ENCODE measurements at places on chromosomes 2 and 18.
A peak's percentile ranks its signal among the peaks of the same experiment; 100 is the strongest.

DNA sequence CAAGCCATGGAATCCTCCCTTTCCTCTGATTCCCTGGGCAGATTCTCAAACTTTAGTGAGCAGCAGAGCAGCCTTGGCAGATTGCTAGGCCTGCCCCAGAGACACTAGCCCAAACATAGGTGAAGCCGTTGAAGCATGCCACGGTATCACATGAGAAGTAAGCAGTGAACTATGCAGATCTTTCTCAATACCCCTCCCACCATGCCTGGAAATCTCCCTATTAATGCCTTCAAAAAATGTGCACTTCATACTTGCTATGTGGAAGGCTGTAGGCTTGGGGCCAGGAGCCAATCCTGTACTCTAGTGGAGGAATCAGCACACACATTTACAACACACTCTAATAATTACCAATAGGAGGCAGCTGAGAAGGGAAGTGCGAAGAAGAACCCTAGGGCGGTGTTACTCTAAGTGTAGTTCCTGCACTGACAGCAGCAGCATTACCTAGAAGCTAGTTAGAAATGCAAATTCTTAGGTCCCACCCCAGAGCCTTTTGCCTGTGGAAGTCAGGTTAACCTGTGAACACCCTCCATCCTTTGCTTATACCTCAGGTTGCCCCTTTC is 305.1 kb upstream of the SPRED2 start:
- no peak for DNase-seq

- DNase-seq = peak; percentile 15
Measured at GRCh38 chr2:37005118-37005868, 39.0 kb upstream of the STRN start.

DNA sequence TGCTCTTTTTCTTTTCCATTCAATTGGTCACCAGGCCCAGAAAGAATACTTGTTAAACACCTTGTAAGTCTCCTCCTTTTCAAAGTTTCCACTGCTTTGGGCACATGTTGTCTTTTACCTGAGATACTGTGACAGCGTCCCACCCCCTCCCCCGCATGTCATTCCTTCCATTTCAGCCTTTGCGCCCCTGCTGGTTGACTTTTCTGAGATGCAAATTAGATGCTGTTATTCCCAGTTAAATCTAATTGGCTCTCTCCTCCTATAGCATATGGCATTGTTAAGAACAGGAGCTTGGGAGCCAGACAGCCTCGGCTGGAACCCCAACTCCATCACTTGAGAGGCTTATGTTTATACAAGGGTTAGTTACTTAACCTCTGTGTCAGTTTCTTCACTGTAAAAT is 80.3 kb upstream of the GAREM1 start:
- DNase-seq = no peak

DNA sequence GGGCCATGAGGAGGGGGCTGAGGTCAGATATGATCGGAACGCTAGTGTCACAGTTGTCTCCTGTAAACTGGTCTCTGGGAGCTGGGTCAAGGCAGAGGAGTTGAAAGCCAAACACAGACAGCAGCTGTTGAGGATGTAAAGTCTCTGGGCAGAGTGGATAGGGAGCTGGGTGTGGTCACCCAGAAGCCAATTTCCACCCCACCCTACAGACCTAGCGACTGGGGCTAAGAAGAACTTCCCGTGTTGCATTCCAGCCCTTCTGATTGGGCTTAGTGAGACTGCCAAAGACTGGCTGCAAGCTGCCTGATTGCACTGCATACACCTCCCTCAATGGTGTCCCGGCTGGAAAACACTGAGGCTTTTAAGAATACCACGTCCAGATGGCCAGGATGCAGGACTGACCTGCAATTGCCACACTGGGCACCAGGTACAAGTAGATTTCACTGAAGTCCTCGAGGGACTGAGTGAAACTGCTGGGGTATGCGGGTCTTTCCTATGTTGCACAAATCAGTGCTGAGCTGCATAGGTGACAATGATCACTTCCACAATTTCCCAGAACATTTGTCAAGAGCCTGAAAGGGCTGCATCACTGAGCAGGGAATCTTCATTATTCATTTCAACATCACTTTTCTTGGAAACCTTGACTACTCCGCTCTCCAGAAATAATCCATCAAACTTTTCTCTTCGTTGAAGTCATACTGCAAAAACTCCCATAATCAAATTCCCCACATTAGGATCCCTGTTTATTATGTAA is 43.1 kb upstream of the EML4 start:
- DNase-seq = peak; percentile 81

DNA sequence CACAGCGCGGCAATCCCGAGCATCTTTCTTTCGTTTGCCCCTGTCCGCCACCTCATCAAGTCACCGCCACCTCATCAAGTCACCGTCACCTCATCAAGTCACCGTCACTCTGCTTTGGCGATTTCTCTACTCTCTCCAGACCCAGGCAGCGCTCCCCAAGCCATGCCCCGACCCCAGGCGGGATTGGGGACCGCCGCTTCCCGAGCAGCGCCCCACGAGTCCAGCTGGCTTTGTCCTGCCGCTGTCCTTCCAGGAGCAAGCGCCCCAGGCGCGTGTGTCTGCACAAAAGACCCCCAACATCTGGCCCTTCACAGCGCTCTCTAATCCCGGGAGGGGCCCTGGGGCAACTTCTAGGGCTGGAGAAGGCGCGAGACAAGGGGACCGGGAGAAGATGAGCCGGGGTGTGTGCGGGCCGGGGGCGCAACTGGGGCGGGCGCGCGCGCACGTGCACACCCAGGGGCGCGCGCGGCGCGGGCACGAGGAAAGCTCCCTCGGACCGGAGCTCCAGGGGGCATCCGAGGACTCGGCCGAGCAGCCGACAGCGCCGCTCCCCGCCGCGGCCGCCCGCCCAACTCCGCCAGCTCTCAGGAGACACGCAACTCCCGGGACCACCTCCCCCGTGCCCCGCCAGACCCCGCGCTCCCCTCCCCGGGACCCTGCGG is 633 bp upstream of the RNF152 start:
- no peak for DNase-seq

GRCh38 chr2:189639007-189639609 is 22.2 kb upstream of the ASNSD1 start:
- DNase-seq = no peak

DNA sequence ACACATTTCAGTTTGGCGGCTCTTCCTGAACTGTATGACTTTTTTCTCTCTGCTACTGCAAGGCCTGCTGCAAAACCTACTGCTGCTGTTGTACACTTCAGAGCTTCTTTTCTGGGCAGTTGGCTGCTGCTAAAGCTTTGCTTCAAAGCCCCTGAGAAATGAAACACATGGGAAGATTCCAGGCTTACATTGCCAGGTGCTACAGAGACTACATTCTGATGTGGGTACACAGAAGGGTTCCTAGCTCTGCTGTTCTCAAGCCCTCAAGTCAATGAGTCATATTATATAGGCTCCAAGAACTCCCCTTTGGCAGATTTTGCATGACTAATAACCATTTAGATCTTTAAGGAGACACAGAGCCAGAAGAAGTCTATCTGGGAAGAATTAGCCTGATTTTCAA is 12.9 kb upstream of the PGAP1 start:
- peak; percentile 40 for DNase-seq

DNA sequence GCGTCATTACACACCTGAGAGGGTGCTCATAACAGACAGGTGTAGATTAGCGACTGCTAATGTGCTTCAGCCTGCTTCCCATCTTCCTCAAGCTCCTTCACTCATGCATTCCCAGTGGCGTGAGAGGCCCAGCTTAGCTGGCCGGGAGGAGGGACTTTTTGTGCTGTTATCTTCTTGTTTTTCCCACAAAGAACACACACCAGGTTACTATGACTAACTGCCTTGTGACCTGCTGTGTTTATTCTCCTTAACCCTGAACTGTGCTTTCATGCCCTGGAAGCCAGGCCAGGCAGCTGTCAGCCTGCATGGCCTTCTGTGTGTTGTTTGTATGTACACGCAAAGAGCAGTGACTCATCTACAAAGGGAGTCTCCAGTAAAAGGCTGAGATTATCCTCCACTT is 143.8 kb downstream of the PIEZO2 start:
- peak; percentile 41 for DNase-seq

- DNase-seq = no peak
Measured at GRCh38 chr2:103448495-103448894, 686.7 kb downstream of the TMEM182 start.

- DNase-seq = no peak
Measured at GRCh38 chr2:82215212-82215611, 1910.7 kb upstream of the LRRTM1 start.

DNA sequence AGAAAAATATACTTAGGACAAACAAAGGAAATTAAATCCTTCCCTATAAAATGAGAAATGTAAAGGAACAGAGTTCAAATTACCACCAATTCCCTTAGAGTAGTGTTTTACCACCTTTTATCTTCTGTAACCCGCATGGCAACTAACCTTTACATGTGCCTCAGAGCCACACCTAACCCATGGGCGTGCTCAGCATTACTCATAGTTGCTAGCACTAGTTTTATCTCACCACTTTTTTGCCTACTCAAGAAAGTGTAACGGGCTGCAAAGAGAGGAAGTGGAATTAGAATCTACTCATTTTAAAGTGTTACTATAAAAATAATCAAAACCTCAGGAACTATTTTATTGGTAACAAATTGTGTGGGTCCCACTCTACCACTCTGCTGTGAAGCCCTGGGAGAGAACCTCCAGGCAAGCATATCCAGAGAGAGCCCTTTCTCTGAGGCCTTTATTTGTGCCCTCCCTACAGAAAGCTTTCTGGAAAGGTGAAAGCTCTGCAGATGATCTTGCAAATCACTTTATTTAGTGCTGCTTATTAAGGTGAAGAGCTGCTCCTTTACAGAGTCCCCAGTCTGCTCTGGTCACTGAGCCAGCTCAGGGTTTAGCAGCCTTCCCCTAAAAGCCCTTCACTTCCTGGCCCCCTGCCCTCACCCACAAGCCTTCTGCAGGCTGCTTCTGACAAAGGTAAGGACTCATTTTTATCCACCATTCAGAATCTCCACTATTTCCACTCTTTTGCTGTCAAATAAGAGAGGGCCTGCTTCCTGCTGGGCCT is 98.8 kb downstream of the TRABD2A start:
- DNase-seq = peak; percentile 53

DNA sequence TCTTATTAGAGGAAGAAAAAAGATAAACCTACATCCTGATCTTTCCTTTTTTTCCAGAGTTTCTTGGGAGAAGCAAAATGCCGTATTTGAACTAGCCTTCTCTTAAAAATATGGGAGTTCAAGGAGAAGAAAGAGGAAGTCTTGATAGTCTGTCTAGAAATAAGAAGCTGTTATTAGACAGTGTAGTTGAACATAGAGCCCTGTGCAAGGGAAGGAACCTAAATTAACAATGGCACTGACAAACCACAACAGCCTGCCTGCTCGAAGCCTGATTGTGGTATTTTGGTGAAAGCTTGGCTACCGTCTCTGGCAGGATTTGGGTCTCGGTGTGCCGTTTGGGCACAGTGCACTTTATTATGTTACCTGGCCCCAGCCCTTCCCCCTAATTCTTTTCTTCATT is 17.1 kb downstream of the SMARCAL1 start:
- no peak for DNase-seq

- DNase-seq = no peak
Measured at GRCh38 chr2:2580341-2580740, 249.3 kb upstream of the MYT1L start.

- no peak for DNase-seq
Measured at GRCh38 chr2:146954544-146954943, 890.3 kb upstream of the ACVR2A start.

DNA sequence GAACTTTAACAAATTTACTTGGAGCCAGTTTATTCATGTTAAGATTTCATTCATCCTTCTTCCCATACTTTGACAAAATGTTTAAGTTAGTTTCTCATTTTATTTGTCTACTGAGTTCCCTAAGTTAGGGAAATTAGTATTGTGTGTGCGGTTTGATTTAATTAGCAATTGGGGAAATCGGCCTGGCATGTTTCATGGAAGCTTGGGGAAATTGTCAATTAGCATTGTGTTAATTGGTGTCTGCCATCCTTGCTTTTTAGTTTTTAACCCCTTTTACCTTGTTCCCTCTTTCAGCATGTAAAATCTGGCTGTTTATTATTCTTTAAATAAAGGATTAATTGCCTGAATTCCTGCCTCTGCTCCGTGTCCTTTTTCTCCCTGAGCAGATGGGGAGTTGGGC is 279.6 kb downstream of the BCL11A start:
- no peak for DNase-seq

- no peak for DNase-seq
Measured at GRCh38 chr2:28730641-28731146, 20.9 kb upstream of the PPP1CB start.

DNA sequence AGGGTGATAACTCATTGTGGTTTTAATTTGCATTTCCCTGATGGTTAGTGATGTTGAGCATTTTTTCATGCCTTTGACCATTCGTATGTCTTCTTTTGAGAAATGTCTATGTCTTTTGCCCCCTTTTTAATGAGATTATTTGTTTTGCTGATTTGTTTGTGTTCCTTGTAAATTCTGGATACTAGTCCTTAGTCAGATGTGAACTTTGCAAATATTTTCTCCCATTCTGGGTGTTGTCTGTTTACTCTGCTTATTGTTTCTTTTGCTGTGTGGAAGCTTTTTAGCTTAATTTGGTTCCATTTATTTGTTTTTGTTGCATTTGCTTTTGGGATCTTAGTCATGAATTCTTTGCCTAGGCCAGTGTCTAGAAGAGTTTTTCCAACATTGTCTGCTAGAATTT is 192.0 kb downstream of the PARD3B start:
- no peak for DNase-seq

DNA sequence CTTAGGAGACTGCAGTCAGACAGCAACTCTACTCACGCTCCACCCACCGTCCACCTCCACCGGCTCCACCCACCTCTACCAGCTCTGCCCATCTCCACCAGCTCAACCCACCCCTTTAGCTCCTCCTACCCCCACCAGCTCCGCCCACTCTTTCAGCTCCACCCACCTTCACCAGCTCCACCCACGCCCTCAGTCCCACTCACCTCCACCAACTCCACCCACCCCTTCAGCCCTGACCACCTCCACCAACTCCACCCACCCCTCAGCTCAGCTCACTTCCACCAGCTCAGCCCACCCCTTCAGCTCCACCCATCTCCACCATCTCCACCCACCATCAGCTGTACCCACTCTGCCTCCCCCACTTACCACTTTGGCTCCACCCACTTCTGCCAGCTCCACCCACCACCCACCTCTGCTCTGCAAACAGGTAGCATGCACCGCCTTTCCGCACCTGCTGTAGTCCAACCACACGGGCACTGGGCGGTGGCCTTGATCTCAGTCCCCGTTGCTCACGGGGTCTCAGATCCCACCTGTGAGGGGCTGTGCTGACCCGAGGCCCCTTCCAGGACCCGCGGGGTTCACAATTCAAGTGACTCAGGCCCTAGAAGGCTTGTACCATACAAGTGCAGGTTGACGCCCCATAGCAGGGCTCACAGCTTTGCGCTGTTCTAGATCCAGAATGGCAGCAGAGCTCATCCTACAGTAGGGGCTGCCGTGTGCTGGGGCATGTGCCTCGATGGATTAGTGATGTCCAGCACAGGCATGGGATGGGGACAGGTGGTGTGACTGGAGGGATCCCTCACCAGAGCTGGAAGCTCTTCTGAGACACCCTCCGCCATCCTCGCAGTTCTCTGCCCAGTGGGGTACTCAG is 77.2 kb upstream of the OTOS start:
- no peak for DNase-seq

GRCh38 chr2:216283038-216283900 is 89.0 kb downstream of the MARCHF4 start:
- DNase-seq = no peak

- DNase-seq = no peak
Measured at GRCh38 chr2:96734880-96735583, 4.8 kb downstream of the LMAN2L start.

GRCh38 chr18:46297124-46297523 is 192.9 kb downstream of the HAUS1 start:
- no peak for DNase-seq

All from A172 (cell line).